NCI-H446 (cell line): ENCODE measurements at places on chromosomes 4 and X.

GRCh38 chr4:73895201-73896175 lies 26.3 kb downstream of the CXCL1 start:
- no peak for DNase-seq

- no peak for DNase-seq
Observed at GRCh38 chr4:152064753-152065152, 303.9 kb upstream of the GATB start.

- DNase-seq: peak; percentile 55
Observed at GRCh38 chr4:168604496-168605373, 107.9 kb downstream of the PALLD start.

DNA sequence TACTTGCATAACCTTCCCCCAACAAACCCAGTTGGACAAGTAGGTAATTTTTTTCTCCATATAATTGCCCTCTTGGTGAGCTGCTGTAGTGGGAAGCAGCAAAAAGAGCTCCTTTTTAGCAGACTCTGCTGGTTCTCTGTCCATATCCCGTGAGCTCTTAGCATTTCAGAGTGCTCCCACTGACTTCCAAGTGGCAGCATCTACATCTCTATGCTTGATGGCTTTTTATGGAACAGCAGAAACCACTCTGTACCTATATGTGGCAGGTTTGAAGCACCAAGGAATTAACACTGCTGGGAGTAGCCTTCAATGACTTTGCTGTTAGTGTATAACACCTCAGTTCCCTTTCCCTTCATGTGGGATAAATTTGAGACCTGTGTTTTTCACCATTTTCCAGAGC lies 168.4 kb upstream of the NHS start:
- DNase-seq: no peak

- DNase-seq: no peak
Observed at GRCh38 chr4:25320773-25321172, 8.2 kb downstream of the ZCCHC4 start.

- no peak for DNase-seq
Observed at GRCh38 chrX:115616943-115617563, 56.1 kb downstream of the PLS3 start.

GRCh38 chr4:6116696-6117285 lies 83.6 kb downstream of the JAKMIP1 start:
- DNase-seq: no peak
